ENCODE measurements at places on chromosomes 1 and 21.

DNA sequence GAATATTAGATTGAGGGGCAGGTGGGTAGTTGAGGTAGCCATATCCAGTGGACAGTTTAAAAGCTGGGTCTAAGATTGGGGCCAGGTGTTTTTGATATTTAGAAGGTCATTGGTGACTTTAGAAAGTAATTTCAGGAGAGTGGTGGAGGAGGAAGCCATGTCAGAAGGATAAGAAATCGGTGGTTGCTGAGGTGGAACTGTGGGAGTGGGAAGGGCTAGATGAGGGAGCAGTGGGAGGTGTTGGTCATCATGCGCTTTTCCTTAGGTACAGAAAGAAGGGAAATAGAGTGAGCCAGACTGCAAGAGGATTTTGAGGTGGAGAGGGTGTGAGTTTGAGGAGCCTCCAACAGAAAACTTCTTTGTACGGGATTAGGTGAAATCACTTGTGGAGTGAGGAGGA, 7.2 kb downstream of the MTR start:
- no peak for DNase-seq

DNA sequence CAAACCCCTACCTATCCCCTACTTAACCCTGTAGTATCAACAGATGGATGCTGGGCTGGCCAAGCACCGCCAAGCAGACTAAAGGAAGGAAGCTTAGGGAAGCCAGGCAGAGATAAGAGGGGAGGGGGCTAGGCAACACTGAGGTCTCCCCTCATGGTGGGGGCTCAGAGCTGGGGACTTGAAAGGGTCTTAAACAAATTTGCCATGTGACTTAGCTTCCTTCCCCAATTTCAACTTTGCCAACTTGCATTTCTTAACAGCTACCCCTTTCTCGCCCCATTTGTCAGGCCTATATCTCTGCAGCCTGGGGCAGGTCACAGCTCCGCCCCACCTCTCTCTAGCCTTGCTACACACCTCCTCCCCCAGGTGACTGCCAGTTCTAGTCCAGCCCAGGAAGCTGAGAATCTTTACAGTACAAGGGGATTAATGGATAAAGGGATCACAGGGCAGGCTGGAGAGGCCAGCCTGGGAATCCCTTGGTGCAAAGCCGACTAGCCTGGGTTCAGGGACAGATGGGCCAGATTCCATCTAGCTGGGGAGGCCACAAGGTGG, 3.4 kb downstream of the KIF21B start:
- DNase-seq, result no peak

GRCh38 chr1:94660258-94660657, 118.7 kb upstream of the F3 start:
- no peak for DNase-seq

GRCh38 chr1:77193951-77194350, 25.3 kb downstream of the PIGK start:
- DNase-seq, result no peak

- no peak for DNase-seq
These were observed 3.2 kb upstream of the PLEKHA6 start for GRCh38 chr1:204362984-204363334.

Measured in AG08395 (cell line).